ENCODE measurements at places on chromosomes 4 and X. TPM values are rescaled to one million over a fixed set of nuclear protein-coding genes. Genes with fewer than 3 reads are reported as not detected.
A peak's percentile ranks its signal among the peaks of the same experiment; 100 is the strongest.

GRCh38 chr4:6207602-6208001, 7.3 kb upstream of the JAKMIP1 start:
- no peak for DNase-seq
- H3K4me1 ChIP-seq: no peaks in the 10 kb centered on the region
- H3K4me3 ChIP-seq: no peak overlapping the region
- H3K27me3 ChIP-seq: no peaks in the 10 kb centered on the region
- no peak overlapping the region for H3K27ac ChIP-seq

DNA sequence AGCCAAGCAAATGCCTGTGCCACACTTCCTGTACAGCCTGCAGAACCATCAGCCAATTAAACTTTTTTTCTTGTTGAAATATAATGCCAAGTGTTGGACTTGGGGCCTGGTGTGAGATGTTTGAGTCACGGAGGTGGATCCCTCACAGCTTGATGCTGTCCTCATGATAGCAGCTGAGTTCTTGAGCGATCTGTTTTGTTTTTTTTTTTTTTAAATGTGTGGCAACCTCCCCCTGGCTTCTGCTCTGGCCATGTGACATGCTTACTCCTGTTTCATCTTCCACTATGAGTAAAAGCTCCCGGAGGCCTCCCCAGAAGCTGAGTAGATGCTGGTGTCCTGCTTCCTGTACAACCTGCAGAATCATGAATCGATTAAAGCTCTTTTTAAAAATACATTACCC, 973.3 kb upstream of the FTHL17 start:
- H3K27ac ChIP-seq: no peak overlapping the region
- H3K27me3 ChIP-seq: no peaks in the 10 kb centered on the region
- no peaks in the 10 kb centered on the region for H3K36me3 ChIP-seq
- no peaks in the 10 kb centered on the region for H3K4me1 ChIP-seq
- H3K4me3 ChIP-seq: no peak overlapping the region

The SRPK3 gene
- not detected for total RNA-seq

DNA sequence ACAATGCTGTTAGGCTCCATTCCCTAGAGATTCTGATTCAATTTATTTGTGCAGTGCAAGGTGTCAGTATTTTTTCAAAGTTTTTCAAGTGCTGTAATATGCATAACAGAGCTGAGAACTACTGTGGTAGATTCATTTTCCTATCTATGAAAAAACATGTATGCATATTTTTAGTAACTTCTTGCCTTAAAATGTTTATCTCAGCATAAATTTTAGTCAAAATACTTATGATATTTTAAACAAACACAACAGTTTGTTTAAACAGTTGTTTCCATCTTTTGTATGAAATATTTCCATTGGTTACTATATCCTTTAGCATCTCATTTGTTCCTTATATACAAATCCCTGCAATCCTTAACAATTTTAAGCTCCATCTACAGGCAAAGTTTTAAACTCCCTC, 624.8 kb upstream of the ADGRL3 start:
- H3K36me3 ChIP-seq: no peaks in the 10 kb centered on the region
- H3K4me3 ChIP-seq: no peak overlapping the region
- H3K4me1 ChIP-seq: no peaks in the 10 kb centered on the region
- H3K27ac ChIP-seq: no peak overlapping the region

The TMEM271 gene
- total RNA-seq: not detected

GRCh38 chr4:107468812-107469211, 251.2 kb downstream of the PAPSS1 start:
- no peak overlapping the region for H3K4me3 ChIP-seq
- H3K27ac ChIP-seq: no peak overlapping the region
- H3K4me1 ChIP-seq: no peaks in the 10 kb centered on the region
- no peaks in the 10 kb centered on the region for H3K27me3 ChIP-seq
- H3K36me3 ChIP-seq: no peaks in the 10 kb centered on the region

The FAM236D gene
- not detected for total RNA-seq

DNA sequence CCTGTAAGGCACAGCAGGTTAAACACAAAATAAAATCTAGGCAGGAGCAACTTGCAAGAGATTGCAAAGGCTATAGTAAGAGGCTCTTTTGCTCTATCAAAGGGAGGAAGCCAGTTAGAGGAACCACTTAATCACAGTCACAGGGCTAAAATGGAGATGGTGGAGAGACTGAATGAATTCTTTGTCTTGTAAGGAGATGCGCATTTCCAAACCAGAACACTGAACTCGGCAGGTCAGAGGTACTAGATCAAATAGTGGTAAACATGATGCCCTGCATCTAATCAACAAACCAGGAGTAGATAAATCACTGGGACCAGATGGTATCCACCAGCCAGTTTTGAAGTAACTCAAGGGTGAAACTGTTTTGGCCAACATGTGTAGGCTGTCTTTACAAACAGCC, 55.8 kb downstream of the GPC4 start:
- H3K36me3 ChIP-seq: no peaks in the 10 kb centered on the region
- H3K4me1 ChIP-seq: no peaks in the 10 kb centered on the region
- H3K27me3 ChIP-seq: no peaks in the 10 kb centered on the region
- no peak overlapping the region for H3K4me3 ChIP-seq
- DNase-seq: no peak
- no peak overlapping the region for H3K27ac ChIP-seq

GRCh38 chrX:50769389-50770063, 44.5 kb downstream of the SHROOM4 start:
- no peak overlapping the region for H3K27ac ChIP-seq
- H3K4me3 ChIP-seq: no peak overlapping the region
- H3K27me3 ChIP-seq: no peaks in the 10 kb centered on the region
- peak; percentile 27 for DNase-seq

The KLHL34 gene
- total RNA-seq: not detected

DNA sequence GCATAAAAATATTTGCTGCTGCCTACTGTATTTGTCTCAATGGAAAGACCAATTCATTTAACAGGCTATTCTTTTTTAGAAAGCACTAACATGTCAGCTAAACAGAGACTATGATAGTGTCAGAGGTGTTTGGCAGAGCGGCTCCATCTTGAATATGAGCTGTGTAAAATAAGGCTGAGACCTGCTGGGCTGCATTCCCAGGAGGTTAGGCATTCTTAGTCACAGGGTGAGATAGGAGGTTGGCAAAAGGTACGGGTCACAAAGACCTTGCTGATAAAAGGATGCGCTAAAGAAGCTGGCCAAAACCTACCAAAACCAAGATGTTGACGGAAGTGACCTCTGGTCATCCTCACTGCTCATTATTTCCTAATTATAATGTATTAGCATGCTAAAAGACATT, 41.8 kb downstream of the NPY5R start:
- no peaks in the 10 kb centered on the region for H3K27me3 ChIP-seq
- H3K4me3 ChIP-seq: no peak overlapping the region
- H3K4me1 ChIP-seq: no peaks in the 10 kb centered on the region
- no peaks in the 10 kb centered on the region for H3K36me3 ChIP-seq
- H3K27ac ChIP-seq: no peak overlapping the region

The AP1AR gene
- 9.1 TPM for total RNA-seq

DNA sequence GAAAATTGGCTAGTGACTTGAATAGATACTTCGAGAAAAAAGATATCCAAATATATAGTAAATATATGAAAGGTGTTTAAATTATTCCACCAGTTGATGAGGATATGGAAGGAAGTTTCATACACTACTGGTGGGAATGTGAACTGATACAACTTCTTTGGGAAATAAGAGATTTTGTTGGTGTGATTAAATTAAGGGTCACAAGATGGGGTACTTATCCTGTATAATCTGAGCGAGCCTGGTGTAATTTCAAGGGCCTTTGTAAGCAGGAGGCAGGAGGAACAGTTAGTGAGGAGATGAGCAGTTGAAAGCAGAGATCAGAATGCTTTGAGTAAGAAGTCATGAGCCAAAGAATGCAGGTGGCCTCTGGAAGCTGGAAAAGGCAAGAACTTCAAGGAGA, 192.2 kb downstream of the KCTD8 start:
- no peaks in the 10 kb centered on the region for H3K4me1 ChIP-seq
- no peak overlapping the region for H3K27ac ChIP-seq
- no peak overlapping the region for H3K4me3 ChIP-seq

GRCh38 chrX:50978920-50979682, 68.6 kb downstream of the BMP15 start:
- H3K27ac ChIP-seq: no peak overlapping the region
- H3K36me3 ChIP-seq: no peaks in the 10 kb centered on the region
- H3K4me1 ChIP-seq: no peaks in the 10 kb centered on the region
- DNase-seq: no peak
- no peaks in the 10 kb centered on the region for H3K27me3 ChIP-seq
- H3K4me3 ChIP-seq: no peak overlapping the region

DNA sequence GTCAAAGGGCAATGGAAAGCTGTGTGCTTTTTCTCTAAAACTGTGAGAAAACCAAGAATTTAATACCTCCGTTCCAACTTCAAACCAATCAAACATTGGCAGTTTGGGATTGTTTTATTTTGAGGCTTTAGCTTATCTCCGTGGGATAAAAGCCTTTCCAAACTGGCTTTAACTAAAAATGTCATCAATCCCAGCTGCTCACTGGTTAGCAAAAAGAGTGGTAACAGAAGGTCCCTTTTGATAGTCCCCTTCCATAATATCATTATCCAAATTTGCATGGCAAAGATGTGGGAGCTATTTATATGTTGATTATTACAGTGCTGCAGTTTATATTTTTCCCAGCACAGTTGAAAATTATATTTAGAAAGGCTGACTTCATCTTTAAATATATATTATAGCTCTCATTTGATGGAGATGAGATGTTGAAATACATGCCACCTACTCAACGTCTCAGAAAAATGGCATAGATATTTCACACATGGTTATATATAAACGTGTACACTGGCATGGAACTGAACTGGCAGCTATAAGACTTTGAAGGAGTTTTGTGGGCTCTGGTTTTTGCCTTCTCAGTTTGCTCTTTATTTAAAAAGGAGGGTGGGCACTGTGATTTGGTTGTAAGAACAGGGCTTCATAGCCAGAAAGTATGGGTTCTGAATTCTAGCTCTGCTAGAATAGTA, 707.1 kb upstream of the SLIT2 start:
- no peak for DNase-seq
- no peak overlapping the region for H3K4me3 ChIP-seq
- no peaks in the 10 kb centered on the region for H3K36me3 ChIP-seq
- H3K27me3 ChIP-seq: no peaks in the 10 kb centered on the region
- no peak overlapping the region for H3K27ac ChIP-seq

The PCDH11X gene
- not detected for total RNA-seq

- no peaks in the 10 kb centered on the region for H3K27me3 ChIP-seq
- no peak overlapping the region for H3K27ac ChIP-seq
Measured at GRCh38 chr4:99021386-99021785, 25.9 kb downstream of the METAP1 start.

DNA sequence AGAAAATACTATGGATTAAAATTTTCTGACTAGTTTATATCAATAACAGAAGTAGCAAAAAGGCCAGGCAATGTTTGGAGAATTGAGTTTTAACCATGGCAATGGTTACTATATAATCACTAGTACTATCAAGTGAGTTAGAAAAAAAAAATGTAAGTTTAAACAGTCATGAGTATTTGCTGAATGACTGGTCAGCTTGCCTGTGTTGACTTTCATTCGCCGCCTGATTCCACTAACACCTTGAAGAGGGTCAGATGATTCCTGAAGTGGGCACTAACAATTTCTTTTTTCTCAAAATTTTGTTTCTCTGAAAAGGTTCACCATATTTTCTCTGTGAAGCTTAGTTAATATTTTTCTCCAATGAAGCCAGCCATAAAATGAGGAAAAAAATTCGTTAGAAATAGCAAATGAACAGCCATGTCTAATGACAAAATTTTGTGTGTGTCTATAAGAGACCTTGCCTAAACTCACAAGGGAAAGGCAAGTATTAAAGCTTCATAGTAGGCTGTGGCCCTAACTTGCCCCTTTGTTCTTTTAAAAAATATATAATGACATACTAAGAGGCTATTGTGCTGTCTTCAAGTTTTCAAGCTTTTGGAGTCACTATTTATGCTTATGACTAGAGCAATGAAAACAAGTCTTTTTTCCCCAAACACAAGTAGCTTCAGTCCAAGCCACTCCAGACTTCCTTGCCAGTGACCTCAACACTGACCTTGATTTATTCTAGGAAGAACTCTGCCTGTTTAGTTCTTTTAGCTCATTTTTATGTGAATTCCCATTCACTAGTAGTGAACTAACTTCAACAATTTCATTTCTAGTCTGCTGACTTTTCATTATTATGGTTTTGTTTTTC, 18.4 kb upstream of the FHDC1 start:
- no peaks in the 10 kb centered on the region for H3K27me3 ChIP-seq
- H3K4me1 ChIP-seq: no peaks in the 10 kb centered on the region
- H3K4me3 ChIP-seq: no peak overlapping the region

The RNF150 gene
- total RNA-seq: 2.3 TPM

DNA sequence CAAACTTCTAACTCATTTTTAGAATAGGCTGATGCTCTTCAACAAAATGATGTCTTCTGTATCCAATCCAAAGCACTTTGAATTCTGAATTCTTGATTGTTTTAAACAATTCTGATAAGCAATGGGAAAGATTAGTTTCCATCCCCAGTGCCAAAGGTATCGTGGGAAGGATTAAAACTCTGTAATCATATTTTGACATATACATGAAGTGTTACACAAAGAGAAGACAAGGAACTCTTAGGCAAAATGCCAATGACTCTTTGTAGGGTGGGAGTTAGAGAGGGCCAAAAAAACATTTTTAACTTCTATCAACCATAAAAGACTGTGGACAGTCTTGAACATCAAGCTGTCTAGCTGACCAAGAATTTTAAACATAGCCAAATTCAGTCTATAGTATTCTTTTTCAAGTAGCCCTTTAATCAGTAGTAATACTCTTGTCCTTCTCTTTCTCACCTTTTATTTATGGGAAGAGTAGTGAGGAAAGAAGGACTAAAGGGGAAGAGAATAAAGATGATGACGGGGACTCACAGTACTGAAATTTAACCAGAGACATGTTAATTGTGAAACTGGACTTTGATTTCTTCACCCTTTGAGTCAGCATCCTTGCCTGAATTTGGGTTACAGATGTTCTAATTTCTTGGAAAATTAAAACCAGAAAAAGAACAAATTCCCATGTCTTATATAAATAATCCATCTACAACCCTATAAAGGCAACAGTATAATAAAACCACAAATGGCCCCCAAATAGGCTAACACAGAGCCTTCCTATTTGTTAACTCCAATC, 51.8 kb upstream of the VEGFD start:
- no peak overlapping the region for H3K4me3 ChIP-seq
- no peaks in the 10 kb centered on the region for H3K27me3 ChIP-seq

The NUP62CL gene
- 9.3 TPM for total RNA-seq

The CNKSR2 gene
- 60.0 TPM for total RNA-seq

GRCh38 chr4:10584042-10584441, 100.5 kb downstream of the CLNK start:
- no peaks in the 10 kb centered on the region for H3K27me3 ChIP-seq
- no peaks in the 10 kb centered on the region for H3K4me1 ChIP-seq
- H3K4me3 ChIP-seq: no peak overlapping the region
- no peak overlapping the region for H3K27ac ChIP-seq

DNA sequence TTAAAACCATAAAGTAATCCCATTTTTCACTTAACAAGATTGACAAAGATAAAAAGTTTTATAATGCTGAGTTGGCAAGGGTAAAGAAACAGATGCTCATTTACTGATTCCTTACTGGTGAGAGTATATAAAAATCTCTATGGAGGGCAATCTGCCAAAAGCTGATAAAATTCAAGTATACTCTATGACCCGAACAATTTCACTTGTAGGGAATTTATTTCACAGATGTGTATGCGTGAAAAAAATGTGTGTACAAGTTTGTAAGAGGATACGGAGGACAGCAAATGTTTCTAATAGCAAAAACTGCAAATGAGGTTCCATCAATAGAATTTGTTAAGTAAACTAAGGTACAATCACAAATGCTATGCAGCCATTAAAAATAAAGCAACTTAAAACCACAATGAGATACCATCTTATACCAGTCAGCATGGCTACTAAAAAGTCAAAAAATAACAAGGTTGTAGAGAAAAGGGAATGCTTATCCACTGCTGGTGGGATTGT, 23.4 kb downstream of the DHX15 start:
- no peak overlapping the region for H3K27ac ChIP-seq
- peaks cover 36% of the 10 kb centered on the region for H3K4me1 ChIP-seq
- H3K27me3 ChIP-seq: no peaks in the 10 kb centered on the region
- H3K36me3 ChIP-seq: no peaks in the 10 kb centered on the region
- H3K4me3 ChIP-seq: no peak overlapping the region
- DNase-seq: no peak

Data from body of pancreas (tissue), 4 donors.